CD8-positive, alpha-beta T cell (primary cell): ENCODE measurements at places on chromosomes 4 and X. TPM values are rescaled to one million over a fixed set of nuclear protein-coding genes. Genes with fewer than 3 reads are reported as not detected.

Gene MAGEE1
- total RNA-seq: 11.4 TPM

Gene ARHGAP4
- 432 TPM for total RNA-seq

Gene ZXDA
- total RNA-seq: 15.7 TPM

Gene TMEM31
- total RNA-seq: not detected

Gene ITGB1BP2
- 2.2 TPM for total RNA-seq

Gene FREM3
- total RNA-seq: not detected

Gene TMPRSS11F
- not detected for total RNA-seq

Gene PDLIM3
- not detected for total RNA-seq

Gene IL1RAPL2
- not detected for total RNA-seq

Gene MAGEA8
- not detected for total RNA-seq

Gene TET2
- total RNA-seq: 49.8 TPM

Gene DTHD1
- 1.9 TPM for total RNA-seq

Gene ATP1B4
- not detected for total RNA-seq

Gene PPP4R3C
- total RNA-seq: not detected

Gene GYG2
- total RNA-seq: not detected

Gene ARAP2
- total RNA-seq: 91.0 TPM

Gene POU3F4
- not detected for total RNA-seq

Gene PAGE2B
- not detected for total RNA-seq

Gene PCYT1B
- total RNA-seq: not detected

Gene REELD1
- total RNA-seq: 0.38 TPM

Gene PPEF2
- 0.30 TPM for total RNA-seq

Gene UNC5C
- not detected for total RNA-seq

Gene NXF2
- not detected for total RNA-seq

Gene ESX1
- total RNA-seq: not detected

Gene ASB9
- total RNA-seq: not detected

Gene EDNRA
- not detected for total RNA-seq

Gene HS6ST2
- total RNA-seq: not detected

Gene RIPPLY1
- not detected for total RNA-seq

Gene CDKL2
- total RNA-seq: 0.89 TPM

Gene TNIP3
- total RNA-seq: 0.62 TPM

Gene PLK4
- 4.5 TPM for total RNA-seq

Gene SPANXN3
- total RNA-seq: not detected

Gene TGIF2LX
- not detected for total RNA-seq

Gene KLB
- total RNA-seq: 0.06 TPM

Gene XK
- not detected for total RNA-seq

Gene RRH
- not detected for total RNA-seq

Gene NPFFR2
- total RNA-seq: not detected

Gene S100P
- total RNA-seq: 1.1 TPM

Gene PCDH7
- total RNA-seq: not detected

Gene TEX13C
- total RNA-seq: not detected
